ENCODE measurements at places on chromosomes 2 and 18. TPM values are rescaled to one million over a fixed set of nuclear protein-coding genes. Genes with fewer than 3 reads are reported as not detected.

Gene RUFY4
- total RNA-seq = not detected

Gene CNRIP1
- 46.9 TPM for total RNA-seq

Gene GKN1
- total RNA-seq = not detected

Gene ERMN
- total RNA-seq = 0.18 TPM

Gene TUBA4B
- not detected for total RNA-seq

Gene ABCG8
- total RNA-seq = not detected

Gene TLX2
- total RNA-seq = not detected

Gene SLC35F6
- total RNA-seq = 80.8 TPM

Gene STK25
- 143 TPM for total RNA-seq

Gene OTOS
- not detected for total RNA-seq

Gene DCC
- total RNA-seq = 0.09 TPM

Gene SPP2
- total RNA-seq = not detected

Gene MC2R
- not detected for total RNA-seq

Gene M1AP
- total RNA-seq = not detected

Gene FOSL2
- total RNA-seq = 44.4 TPM

Gene RAD51AP2
- total RNA-seq = not detected

Gene DLX2
- 0.72 TPM for total RNA-seq

Data from fibroblast of the aortic adventitia (primary cell).